NCI-H510A treated with DMSO at 0.1 percent for 48 hours (cell line): ENCODE measurements at places on chromosomes 5 and 9.
A peak's percentile ranks its signal among the peaks of the same experiment; 100 is the strongest.

DNA sequence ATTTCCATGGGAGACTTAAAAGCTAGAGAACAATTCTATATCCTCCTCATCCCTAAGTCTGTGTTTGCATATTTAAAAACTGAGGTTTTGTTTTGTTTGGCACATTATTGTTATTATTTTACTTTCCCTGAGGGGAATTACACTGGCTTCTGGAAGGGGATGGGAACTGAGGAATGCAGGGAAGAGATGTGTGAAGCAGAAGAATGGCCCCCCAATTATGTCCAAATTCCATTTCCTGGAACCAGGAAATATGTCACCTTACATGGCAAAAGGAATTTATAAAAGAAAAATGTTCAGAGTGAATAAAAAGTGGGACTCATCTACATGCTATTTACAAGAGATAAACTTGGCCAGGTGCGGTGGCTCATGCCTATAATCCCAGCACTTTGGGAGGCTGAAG lies 129.8 kb downstream of the MARCHF11 start:
- no peak for DNase-seq

GRCh38 chr5:68114378-68115040 lies 101.0 kb upstream of the PIK3R1 start:
- no peak for DNase-seq

DNA sequence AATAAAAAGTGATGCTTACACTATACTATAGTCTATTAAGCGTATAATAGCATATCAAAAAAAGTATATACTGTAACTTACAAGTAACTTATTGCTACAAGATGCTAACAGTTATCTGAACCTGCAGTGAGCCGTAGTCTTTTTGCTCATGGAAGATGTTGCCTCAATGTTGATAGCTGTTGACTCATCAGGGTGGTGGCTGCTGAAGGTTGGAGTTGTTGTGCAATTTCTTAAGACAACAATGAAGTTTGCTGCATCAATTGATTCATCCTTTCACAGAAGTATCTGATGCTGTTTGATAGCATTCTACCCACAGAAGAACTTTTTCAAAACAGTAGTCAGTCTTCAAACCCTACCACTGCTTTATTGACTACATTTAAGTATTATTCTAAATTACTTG lies 7.8 kb upstream of the C9orf40 start:
- DNase-seq: no peak

DNA sequence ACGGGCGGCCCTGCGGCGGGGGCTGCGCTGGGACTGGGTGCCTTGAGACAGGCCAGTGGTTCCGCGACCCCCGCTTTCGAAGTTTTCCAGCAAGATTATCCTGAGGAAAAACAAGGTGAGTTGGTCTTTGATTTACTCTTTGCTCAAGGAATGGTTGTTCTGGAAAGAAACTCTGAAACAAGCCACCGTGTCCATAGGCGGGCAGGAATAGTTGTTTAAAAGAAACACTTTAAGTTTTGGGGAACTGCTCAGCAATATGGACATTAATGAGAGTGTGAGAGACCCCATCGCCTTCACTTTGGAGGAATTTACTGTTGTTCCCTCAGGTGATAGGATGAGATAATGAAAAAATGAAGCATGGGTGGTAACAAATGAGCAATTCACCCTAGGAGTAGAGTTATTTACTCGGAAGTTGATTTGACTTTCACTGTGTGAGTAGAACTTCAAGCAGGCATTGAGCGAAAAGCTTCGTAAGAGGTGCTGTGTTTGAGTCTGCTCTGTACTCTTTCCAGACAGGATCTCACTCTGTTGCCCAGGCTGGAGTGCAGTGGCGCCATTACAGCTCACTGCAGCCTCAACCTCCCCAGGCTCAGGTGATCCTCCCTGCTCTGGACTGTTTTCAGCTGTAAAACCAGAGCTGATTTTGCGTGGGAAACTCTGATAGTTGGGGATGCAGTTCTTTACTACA lies 1.1 kb downstream of the DMRTA1 start:
- DNase-seq: no peak

GRCh38 chr5:54249210-54250028 lies 61.0 kb downstream of the ARL15 start:
- DNase-seq: peak; percentile 17

DNA sequence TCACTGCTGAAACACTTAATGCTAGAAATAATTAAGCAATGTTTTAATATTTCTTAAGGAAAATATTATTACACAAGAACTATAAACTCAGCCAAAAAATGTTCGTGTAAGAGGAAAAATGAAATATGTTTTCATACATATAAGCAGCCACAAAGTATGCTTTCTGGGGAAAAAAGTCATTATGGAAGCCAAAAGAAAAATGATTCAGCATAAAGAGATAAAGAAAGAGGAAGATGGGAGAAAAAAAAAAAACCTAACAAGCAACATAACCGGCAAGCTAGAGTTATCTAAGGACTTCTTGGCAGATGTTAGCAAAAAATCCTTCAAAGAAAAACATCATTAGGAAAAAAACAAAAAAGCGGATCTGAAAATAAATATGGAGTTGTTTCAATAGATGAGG lies 179.1 kb downstream of the MUSK start:
- DNase-seq: no peak

DNA sequence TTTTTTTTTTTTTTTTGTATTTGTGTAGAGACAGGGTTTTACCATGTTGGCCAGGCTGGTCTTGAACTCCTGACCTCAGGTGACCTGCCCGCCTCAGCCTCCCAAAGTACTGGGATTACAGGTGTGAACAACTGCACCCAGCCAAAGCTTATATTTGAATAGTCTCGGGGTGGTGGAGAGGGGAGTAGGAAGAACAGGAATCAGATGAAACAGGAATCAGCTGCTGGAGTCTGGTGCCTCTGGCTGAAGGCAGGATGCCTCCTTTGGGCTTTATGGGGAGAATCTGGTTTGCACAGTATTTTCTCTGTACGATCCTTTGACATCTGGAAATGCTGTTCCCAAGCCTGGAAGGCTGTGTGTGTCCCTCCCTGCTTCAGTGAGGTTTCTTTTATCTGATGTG lies 10.9 kb downstream of the C5orf52 start:
- DNase-seq: no peak

DNA sequence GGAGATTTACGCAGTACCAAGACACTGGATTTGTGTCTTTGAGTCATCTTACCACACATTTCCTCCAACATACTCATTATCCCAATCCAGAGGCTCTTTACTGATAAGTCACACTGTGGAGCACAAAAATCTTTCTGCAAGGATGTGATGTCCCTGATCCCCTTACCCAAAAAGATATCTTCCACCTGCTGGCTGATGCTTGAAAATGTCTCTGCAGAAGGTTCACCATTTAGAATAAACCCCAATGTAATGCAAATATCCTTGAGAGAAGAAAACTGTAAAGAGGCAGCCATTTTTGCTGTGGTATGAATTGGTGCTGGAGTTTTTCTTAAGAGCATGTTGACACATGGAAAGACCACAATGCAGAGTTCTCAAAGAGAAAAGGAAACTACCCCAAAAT lies 65.7 kb upstream of the RORB start:
- DNase-seq: no peak

GRCh38 chr5:160260881-160261815 lies 31.8 kb downstream of the FABP6 start:
- DNase-seq: peak; percentile 15

DNA sequence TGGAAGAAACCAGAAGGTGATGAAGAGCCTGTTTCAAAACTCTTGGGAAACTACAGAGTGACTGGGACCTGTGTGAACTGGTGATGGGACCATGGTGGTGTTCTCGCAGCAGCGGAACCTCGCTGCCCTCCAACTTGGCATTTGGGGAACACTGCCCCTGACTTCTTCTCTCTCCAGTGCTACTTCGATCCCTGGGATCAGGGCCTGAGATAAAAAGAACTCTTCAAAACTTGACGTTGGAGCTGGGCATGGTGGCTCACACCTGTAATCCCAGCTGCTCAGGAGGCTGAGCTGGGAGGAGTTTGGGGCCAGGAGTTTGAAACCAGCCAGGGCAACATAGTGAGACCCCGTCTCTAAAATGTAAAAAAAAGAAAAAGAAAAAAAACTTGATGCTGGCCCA lies 18.1 kb downstream of the PITX1 start:
- DNase-seq: no peak

- no peak for DNase-seq
Observed at GRCh38 chr9:105053209-105053652, 125.3 kb upstream of the ABCA1 start.

- DNase-seq: no peak
Observed at GRCh38 chr9:26955222-26955903, 849 bp upstream of the IFT74 start.

DNA sequence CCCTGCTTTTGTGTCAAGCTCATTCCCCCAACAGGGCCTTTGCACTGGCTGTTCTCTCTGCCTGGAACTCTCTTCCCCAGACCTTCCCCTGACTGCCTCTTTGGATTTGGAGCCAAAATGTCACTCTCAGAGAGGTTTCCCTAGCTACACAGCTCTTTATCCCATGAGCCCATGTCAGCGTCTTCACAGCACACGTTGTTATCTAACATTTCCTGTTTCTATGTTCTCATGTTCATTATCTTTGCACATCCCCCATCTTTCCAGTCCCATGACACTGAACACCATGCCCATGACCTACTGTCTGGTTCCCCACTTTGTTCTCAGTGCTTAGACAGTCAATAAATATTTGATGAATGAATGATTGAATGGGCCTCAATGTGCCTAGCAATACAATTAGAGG lies 26.3 kb upstream of the ARSI start:
- DNase-seq: no peak

DNA sequence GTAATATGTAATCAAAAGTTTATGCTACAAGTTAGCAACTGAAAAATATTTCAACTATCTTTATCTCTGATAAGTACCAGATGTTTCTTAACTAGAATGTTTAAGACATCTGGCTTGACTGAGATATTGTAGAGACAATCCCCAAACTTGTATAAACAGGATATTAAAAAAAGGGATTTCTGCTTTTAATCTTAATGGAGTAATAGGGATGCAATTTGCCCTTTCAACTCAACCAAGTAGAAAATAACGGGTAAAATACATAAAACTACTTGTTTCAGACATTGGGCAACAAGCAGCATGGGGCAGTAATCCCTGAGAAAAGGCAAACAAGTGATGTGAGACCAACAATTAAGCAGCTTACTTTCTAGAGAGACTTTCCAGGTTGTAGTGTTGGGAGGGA lies 9.4 kb upstream of the ADAMTS12 start:
- no peak for DNase-seq

DNA sequence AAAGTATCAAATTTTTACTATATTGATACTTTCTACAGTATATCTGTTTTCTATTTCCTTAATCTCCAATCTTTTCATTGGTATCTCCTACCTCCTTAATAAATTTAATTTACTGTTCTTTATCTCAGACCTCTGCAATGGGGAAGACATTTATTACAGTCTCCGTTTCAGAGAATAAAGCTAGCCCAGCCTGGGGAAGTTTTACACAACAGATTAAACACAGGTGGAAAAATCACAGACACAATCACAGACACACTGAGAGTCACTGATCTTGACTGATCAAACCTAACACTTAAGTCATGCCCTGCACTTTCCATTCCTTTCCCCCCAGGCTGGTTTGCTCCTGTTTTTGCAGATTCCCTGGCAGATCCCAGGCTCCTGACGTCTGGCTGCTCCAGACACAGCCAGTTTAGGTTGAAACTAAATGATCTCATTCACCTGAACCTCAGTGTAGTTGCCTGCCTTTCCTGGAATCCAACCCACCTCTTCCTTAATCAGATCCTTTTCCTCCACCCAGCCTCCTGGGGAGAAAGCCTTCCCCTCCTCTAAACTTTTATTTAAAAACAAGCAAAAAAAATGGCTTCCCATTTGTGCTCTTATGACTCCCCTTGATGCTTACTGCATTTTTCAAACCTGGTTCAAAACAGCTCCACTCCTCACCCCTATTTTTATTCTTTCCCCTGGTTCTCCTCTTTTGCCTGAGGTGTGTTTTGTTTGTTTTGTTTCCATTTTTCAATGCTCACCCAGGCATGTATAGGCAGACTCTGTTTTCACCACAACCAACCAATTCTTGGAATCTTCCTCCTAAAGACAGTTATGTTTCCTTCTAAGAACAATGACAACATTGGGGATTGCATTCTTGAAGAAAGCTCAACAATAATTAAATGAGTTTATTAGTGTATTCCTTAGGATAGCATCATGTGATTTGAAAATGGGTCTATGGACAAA lies 29.5 kb upstream of the OSMR start:
- DNase-seq: no peak

DNA sequence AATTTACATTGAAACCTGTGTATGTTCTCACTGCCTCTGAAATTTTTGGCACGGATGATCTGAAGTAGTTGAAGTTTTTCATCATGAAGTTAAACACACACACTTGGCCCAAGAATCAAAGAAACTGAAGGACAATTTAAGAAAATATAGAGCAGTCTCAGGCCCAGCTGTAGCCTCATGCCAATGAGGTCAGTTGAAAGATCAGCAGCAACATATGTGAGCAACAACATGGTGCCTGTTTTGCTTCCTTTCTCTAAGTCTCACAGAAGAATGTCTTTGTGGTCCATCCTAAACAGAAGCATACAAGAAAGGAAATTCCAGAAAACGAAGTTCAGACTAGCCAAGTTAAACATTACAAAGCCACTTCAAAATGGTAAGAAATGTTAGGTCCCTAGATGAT lies 1737.2 kb downstream of the MAT2B start:
- DNase-seq: no peak

DNA sequence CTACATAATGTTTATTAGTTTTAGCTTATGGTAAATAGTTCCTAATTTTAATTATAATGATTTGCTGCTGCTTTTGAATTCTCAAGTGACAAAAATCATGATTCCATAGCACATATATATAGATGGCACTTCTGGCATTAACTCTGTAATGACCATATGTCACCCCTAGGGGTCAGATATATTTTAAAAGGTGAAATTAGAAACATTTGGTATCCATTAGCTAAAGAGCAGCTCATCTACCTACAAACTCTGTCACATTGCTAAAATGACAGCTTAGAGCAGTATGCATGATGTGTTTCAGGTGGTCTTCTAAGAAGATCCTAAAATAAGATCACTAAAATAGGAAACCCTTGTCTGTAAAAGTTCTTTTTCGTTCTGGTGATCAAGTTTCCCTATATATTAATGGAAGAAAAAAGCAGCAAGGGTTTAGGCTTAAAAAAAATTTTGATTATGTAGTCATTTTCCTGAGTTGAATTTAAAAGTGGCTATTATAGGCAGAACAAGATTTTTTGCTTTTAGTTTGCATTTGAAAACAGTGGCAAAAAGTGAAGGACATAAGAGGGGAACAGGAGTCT lies 157.7 kb upstream of the POU5F2 start:
- DNase-seq: no peak

DNA sequence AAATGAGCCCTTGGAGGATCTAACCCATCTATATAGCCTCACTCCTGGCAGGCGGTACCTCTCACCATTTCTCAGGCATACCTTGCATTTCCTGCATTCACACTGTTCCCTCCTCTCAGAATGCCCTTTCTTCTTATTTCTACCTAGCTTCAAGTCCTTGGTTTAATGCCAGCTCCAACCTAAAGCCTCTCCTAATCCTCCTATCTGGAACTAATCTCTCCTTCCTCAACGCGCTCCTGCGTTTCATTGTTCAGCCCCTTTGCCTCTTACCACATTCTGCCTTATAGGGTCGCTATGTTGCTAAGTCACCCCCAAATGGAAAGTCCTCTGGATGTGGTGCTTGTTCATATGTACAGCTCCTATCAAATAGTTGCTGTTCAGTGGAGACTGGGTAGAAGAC lies 288.5 kb upstream of the TUT7 start:
- DNase-seq: no peak
